ENCODE measurements at places on chromosomes 2 and 18.
A peak's percentile ranks its signal among the peaks of the same experiment; 100 is the strongest.

DNA sequence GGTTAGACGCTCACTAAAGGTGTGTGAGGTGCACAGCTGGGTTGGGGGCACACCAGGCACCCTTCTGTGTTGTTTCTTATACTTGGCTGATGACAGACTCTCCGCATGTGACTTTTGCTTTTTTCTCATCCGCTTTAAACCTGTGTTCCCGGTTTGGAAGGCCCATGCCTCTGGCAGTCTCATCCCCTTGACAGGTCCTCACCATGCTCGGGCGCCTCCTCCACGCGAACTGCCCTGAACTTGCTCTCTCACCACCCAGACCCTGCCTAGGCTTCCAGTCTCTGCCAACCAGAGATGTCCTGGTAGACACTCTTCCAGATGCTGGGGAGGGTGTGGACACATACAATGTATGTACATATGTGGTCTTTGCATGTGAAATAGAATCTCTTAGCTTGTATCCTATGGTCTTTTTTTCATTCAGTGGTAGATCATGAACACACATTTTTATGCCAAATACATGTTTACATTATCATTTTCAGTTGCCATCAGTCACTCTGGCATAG, 79.8 kb downstream of the LIMS1 start:
- no peak for DNase-seq

- DNase-seq = no peak
These were observed 8.8 kb upstream of the ZNF516 start for GRCh38 chr18:76503649-76504386.

DNA sequence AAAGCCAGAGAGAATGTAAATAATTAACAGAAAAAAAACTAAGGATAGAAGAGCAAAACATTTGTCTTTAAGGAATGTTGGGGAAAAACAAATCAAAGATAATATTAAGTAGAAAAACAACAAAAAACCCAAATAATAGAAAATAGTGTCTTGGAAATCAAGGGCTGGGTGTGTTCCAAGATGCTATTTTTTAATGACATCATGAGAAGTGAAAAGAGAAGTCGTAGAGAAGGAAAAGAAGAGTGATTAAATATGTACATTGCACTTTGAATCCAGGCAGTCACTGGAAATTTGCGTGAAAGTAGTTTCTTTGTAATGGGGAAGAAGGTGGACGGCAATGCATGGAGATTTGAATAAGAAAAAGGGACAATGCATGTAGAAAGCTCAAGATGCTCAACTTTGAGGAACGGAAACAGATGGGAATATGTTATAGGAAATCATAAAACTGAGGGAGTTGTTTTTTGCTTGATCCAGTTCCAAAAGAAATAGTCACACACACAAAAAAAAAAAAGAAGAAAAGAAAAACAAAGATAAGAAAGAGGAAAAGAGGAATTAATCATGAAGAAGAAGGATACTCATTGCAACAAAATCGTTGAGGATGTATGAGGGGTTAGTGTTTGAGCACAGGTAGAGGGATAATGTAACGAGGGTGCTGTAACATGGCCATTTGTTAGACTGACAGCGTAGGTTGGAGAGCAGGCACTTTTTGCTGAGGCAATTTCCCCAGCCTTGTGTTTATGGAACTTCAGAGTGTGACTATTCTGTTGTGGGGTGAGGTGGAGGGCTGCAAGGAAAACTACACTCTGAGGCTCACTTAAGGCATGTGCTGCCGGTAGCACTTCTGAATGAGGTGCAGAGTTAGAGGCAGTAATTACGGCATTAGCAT, 184.1 kb downstream of the CALCRL start:
- no peak for DNase-seq

DNA sequence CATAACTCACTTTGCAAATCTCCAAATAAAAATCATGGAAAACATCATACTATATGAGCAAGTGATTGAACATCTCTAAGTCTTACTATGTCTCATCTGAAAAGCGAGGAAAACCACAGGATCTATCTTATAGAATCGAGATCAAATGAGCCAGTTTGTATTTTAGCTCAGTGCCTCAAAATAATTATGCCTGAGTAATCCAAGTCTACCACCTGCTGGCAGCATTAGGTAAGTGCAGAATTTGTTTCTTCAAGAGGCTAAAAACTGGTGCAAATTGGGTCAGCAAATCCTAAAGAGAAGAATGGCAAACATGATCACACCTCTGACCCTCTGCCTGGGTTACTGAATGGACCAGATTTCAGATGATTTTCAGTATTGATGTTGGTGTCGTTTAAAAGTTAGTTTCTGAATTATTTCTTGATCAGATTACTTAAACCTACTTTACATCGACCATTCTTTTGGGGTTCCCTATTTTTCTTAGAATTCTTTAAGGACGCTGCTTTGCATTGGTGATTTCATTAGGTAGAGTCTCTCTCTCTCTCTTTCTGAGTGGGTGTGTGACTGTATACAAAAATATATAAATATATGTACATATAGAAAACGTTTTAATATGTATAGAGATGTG, 12.7 kb upstream of the FHOD3 start:
- DNase-seq = peak; percentile 63

GRCh38 chr2:131426727-131427126, 49.2 kb upstream of the TUBA3D start:
- DNase-seq = no peak

GRCh38 chr2:149451417-149452165, 121.2 kb downstream of the LYPD6 start:
- no peak for DNase-seq

DNA sequence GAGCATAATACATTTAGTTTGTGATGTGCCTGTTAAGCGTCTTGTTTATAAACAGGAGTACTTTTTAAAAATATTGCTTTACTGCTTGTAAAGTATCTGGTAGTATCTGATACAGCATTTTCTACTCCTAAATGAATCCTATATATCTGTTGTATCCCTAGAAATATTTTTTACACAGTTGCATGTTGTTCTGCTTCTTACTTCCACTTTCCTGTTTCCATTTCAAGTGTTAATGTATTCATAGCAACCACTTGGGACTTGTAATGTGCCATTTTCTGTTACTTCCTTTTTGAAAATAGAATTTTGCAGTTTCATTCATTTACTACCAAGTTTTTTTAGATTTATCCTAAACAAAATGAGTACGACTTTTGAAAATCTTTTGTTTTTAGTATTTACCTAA, 24.9 kb downstream of the CCNT2 start:
- no peak for DNase-seq

- no peak for DNase-seq
These were observed 41.8 kb downstream of the INPP4A start for GRCh38 chr2:98486374-98486981.

GRCh38 chr2:1799174-1799573, 54.9 kb upstream of the PXDN start:
- no peak for DNase-seq

DNA sequence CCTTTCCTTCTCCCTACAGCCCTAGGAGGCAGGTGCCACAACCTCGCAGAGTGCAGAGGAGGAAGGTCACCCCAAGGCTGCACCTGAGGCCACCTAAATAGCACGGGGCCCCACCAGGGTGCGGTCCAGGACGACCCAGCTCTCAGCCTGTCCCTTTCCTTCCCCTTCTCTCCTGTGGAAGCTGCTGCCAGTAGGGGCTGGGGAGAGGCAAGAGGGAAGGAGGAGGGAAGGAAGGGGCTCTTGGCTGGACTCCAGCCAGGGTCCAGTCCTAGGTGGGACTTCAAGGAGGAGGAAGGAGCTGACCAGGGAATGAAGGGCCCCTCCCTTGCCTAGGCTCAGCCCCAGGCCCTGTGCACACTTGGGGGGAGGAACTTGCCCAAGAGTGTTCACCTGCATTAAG, 11.1 kb downstream of the CRACDL start:
- DNase-seq = no peak

GRCh38 chr2:120711694-120712093, 24.0 kb upstream of the GLI2 start:
- no peak for DNase-seq

DNA sequence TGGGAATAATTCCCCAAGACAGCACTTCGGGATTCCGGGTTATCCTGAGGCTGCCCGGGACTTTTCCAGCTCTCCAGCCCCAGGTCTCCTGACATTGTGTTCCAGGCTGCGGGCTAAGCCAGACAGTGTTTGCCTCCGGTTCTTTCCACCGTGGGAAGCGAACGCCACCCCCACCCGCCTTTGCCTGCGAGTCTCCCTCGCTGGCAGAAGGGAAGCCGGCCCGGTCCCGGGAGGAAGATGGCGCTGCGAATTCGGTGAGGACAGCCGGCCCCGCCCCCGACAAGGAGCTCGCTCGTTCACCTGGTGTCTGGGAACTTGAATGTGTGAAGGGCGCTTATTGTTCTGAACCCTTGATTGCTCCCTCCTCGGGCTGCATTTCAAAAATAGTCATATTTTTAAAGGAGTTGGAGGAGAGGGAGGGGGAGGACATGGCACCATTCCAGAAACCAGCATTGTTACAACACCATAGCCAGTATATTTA, 2.9 kb downstream of the LRATD1 start:
- peak; percentile 79 for DNase-seq

- DNase-seq = no peak
These were observed 566 bp upstream of the CMPK2 start for GRCh38 chr2:6866275-6866671.

DNA sequence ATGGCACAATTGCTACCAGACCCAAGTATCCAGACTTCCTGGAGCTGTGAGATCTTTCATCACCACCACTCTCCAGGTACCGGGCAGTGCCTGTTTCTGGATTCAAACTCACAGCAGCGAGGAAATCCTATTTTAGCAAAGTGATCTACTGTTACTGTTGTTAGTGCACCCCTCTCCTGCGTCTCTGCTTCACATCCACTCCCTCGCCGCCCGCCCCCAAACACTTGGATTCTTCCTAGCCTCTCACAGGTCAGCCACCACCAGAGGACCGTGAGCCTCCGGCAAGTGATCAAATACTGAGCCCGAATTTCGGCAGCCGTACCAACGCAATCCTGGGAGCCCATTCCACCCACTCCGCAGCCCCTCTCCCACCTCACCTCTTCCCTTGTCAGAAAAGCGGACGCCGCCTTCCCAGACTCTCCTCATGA, 519 bp downstream of the METTL4 start:
- DNase-seq = peak; percentile 49

DNA sequence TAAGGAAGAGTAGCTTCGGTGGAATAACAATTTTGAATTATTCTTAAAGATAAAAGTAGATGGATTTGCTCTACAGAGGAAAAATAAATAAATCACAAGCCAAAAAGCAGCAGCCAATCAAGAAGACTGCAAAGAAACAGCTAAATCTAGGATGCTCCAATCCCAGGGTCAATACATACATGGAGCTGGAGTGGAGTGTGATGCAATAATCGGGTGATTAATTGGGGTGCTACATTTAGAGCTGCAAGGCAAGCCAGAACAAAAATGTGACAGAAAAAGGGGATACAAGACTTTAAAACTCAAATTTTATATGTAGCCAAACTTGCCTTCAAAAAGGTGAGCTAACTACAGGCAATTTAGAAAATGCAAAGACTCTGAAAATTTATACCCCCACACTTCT, 215.8 kb downstream of the TCF4 start:
- DNase-seq = no peak

DNA sequence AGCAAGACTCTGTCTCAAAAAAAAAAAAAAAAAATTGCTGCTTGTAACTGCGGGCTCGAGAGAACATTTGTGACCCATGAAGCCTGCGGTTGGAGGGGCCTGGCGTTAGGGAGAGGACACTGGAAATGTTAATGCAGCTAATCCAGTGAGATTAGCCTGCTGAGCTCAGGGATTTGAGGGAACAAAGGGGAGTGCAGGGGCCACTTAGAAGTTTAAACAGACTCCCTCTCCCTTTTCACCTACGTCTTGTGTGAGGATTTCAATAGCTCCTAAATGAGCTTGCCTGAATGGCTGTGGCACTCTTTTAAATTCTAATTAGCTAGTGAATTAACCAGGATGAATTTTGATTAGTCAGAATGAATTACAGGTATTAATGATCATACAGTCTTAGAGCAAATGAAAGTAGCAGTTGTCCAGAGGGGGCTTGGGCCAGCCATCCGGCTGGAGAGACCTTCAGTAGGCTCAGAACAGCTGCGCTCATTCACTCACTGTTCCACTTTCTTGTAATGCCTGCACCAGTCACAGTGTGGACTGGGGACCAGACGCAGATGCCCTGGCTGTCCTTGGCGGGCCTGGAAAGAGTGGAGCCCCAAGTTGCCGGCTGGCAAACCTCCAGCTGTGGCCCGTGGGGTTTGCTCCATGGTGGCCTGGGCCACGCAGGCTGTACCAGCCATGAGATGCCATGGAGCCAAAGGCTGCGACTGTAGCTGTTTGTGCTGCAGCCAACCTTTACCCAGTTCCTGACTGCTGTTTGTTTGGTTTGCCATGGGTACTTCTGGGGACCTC, 20.8 kb downstream of the LDLRAD4 start:
- DNase-seq = no peak

GRCh38 chr2:138708682-138709241, 71.4 kb downstream of the NXPH2 start:
- DNase-seq = peak; percentile 24

GRCh38 chr2:37600735-37601134, 70.7 kb downstream of the CDC42EP3 start:
- no peak for DNase-seq

- no peak for DNase-seq
These were observed 248.6 kb downstream of the BCL2 start for GRCh38 chr18:63070767-63071502.

DNA sequence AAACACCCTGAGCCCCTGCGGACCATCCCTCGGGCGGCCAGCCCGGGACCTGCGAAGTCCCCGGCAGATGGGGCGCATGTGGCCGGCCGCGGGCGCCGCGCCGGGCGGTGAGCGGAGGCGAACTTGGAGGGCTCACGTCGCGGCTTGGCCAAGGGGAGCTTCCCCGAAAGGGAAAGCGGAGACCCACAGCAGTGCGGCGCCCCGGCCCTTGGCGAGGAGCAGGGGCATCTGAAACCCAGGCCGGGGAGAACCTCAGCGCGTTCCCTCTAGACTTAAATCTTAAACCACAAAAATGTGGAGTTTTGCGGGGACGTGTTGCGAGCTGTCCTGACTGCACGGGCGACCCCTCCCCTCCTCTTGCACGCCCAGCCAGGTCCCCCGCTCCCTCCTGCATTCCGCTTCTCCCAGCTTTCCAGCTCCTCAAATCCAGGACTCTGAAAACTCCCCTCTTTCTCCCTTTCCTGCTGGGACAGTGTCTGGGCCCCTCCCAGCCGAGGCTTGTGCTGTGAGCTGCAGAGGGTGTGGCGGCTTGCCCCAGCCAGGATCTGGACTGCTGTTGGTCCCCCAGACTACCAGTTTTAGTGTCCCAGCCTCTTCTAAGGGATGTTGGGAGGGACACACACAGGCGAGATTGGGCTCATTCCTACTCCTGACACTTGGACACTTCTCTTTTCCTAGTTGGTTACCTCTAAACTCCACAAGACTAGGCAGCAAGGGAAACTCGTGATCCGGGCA, 1.3 kb downstream of the FMNL2 start:
- no peak for DNase-seq

GRCh38 chr2:170393861-170394498, 216.0 kb downstream of the MYO3B start:
- DNase-seq = no peak

- DNase-seq = no peak
These were observed 1.4 kb upstream of the REEP1 start for GRCh38 chr2:86338778-86339295.

DNA sequence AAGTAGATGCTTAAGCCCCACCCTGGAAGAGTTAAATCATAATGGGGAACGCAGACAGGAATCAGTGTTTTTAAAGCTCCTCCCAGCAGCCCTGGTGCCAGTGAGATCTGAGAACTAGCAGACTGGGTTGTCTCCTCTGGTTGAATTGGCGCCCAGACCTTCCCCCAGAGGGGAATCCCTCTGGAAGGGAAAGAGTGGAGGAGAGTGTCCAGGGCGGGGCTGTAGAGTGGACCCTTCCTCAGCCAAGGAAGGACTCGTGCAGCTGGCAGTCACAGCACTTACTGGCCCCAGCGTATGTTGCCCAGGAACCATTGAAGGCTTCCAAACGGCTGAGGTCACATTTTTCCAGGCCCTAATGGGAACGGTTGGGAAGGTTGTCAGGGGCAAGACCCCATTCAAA, 62.5 kb downstream of the TGOLN2 start:
- no peak for DNase-seq

All from NCI-H774 (cell line).